T-helper 17 cell (primary cell): ENCODE measurements at places on chromosomes 4 and X. TPM values are rescaled to one million over a fixed set of nuclear protein-coding genes. Genes with fewer than 3 reads are reported as not detected.

Gene GRIA3
- total RNA-seq = 0.90 TPM

DNA sequence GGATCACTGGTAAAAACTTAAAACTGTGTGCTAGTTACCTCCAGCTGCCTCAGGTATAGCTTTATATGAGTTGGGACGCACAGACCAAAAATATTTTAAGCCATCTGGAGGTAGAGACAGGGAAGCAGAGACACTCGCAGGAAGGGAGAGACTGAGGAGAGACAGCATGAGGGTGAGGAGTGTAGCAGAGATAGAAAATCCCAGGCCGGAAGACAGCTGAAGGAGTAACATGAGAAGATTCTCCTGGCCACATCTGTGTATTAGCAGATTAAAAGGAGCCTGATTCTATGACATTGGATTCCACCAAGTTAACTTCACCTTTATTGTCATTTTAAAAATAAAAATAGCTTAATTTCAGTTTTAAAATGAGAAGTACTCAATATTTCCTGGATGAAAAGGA, 84.3 kb downstream of the PDLIM5 start:
- DNase-seq = no peak

- DNase-seq = no peak
Measured at GRCh38 chr4:76434901-76435527, at the start of gene SHROOM3. TSS of gene SHROOM3 (plus strand) at chr4:76435229. CDS start at chr4:76436053, 824 bp downstream.

GRCh38 chrX:96835660-96836289, 47.9 kb upstream of the RPA4 start:
- DNase-seq = no peak

Gene TREX2
- 3.3 TPM for total RNA-seq
